Glutamatergic neuron (in vitro differentiated cells): ENCODE measurements at places on chromosomes 11 and 22.

GRCh38 chr22:47592791-47593190, 830.3 kb downstream of the TBC1D22A start:
- DNase-seq, result no peak

GRCh38 chr22:17781319-17782031, 7.2 kb upstream of the BID start:
- DNase-seq, result no peak

DNA sequence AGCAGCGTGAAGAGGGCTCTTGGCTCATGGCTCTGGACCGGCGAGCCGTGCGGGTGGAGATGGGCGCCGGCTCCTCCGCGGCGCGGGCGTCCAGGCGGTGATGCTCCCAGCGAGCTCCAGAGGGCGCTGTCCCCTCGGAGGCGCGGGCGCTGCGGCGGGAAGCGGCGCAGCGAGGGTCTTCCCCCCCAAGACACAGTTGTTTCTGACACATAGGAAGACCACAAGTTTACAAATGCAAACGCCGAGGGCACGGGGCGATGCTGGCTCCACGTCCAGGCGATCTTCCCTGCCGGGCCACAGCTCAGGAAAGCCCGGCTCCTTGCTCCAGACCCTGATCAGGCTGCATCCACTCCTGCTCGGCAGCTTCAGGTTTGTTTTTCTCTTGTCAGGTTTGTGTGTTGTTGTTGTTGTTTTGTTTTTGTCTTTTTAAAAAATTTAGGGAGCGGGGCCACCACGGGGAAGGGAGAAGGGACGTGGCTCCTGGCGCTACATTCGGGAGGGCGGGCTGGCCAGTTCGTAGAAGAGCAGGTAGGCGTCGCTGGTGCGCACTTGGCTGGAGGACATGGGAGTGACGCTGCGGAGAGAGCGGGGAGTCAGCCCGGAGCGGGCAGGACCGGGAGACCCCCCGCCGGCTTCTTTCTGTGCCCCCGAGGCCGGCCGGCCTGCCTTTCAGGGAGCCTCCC, 10.0 kb upstream of the MFRP start:
- DNase-seq, result peak; percentile 83

- no peak for DNase-seq
These were observed 76.2 kb downstream of the GALNT18 start for GRCh38 chr11:11545285-11546275.

- DNase-seq, result peak; percentile 8
These were observed 154.6 kb downstream of the DSCAML1 start for GRCh38 chr11:117642396-117642795.

GRCh38 chr11:72274435-72274834, 30.5 kb upstream of the PHOX2A start:
- DNase-seq, result no peak

DNA sequence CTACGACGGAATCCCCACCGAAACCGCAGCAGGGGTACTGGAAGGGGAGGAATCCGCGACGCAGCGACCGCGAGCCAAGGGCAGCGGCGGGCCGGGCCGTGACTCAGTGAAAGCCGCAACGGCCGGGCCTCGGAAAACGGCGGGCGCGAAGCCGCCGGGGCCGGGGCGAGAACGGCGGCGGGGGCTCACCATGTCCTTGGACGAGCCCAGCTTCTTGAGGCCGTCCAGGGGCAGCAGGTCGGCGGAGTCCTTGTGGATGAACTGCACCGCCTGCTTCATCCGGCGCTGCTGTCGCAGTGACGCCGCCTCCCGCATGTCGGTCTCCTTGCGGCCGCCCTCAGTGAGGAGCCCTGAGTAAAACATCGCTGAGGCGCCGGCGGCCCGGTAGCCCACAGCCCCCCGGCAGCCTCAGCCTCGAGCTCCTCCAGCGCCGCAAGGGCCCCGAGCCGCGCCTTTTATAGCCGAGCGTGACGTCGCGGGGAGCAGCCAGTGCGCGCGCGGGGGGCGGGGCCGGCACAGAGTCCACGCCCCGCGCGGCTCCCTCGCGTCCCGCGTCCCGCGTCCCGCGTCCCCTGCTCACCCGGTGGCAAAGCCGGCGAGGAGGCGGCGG, at the start of gene NRIP3:
Gene NRIP3, minus strand, starts transcription at position 429 of the 610 bp plus-strand sequence. Its CDS starts 66 bp downstream, at position 363.
- peak; percentile 74 for DNase-seq

- DNase-seq, result peak; percentile 59
These were observed 110.1 kb upstream of the ASPHD2 start for GRCh38 chr22:26318975-26319374.

GRCh38 chr11:1953489-1954266, 6.5 kb downstream of the MRPL23 start:
- DNase-seq, result no peak

- no peak for DNase-seq
These were observed 31.3 kb downstream of the ARRB1 start for GRCh38 chr11:75320046-75320618.

- no peak for DNase-seq
These were observed 13.1 kb upstream of the E2F8 start for GRCh38 chr11:19253817-19254216.

GRCh38 chr11:2256951-2257700, 13.3 kb downstream of the ASCL2 start:
- no peak for DNase-seq

- no peak for DNase-seq
These were observed 7.4 kb downstream of the IGLL5 start for GRCh38 chr22:22894740-22895731.

DNA sequence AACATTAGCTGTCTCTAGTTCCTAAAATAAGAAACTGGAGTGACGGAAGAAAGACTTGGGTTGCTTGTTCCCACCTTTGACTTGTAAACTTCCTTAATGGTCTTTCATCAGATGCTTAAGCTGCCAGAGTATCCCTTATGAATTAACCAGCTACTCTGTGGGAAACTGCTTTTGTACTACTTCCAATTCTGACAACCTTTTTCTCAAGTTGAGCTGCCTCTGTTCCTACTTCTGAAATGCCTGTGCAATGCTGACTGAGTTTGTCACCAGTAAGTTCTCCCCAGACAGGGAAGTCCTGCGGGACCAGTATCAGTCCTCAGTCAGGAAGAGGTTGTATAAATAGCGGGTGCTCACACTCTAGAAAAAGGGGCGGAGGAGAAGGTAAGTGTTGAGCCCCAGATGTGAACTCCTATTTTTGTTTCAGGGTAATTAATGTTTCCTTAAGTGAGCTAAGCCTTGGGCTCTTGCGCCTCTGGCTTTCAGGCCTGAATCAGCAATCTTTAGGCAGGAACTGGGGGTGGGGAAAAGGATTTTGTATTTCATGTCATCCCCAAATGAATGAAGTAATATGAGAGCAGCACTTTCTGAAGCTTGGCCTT, 67.2 kb downstream of the CECR2 start:
- DNase-seq, result no peak
